ENCODE measurements at places on chromosomes 16 and 17. TPM values are rescaled to one million over a fixed set of nuclear protein-coding genes. Genes with fewer than 3 reads are reported as not detected.

DNA sequence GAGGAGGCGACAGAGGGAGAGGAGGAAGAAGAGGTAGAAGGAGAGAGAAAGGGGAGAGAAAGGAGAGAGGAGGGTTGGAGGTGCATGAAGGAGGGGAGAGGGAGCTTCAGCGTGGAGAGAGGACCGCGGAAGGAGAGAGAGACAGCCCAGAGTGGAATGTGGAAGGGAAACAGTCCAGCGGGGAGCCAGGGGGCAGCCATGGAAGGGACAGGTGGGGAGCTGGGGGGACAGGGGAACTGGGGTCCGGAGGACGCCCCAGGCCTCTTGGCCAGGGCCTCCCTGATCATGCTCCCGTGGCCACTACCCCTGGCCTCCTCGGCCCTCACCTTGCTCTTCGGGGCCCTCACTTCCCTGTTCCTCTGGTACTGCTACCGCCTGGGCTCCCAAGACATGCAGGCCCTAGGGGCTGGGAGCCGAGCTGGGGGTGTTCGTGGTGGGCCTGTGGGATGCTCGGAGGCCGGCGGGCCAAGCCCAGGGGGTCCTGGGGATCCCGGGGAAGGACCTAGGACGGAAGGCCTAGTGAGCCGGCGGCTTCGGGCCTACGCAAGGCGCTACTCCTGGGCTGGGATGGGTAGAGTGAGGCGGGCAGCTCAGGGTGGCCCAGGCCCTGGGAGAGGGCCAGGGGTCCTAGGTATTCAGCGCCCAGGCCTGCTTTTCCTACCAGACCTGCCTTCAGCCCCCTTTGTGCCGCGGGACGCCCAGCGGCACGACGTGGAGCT is 759 bp downstream of the ASPHD1 start:
- DNase-seq: no peak

DNA sequence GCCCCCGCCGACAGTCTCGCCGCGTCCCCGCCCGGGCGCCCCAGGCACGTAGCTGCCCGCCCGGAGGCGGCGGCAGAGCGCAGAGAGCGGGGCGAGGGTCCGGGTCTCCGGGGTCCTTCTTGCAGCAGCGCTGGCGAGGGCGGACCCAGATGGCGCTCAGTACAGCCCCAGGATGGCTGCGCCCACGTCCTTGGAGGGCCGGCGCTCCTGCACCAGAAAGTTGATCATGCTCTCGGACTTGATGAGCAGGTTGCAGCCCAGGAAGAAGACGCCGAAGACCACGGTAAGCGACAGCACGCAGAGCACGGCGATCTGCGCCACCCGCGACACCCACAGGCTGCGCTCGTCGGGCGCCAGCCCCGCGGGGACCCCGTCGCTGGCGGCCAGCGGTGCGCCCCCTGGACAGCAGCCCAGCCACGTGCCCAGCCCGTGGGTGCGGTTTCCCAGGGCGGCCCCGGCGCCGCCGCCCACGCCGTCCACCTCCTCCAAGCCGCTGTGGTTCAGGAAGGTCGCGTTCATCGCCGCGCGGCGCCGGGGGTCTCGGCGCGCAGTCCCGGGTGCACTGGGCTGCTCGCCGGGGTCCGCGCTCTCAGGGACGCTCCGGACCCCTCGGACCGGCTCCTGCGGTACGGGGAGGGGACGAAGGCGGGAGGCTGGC is 435 bp downstream of the RPRML start:
- no peak for DNase-seq

The CRHR1 gene
- 0.39 TPM for total RNA-seq

DNA sequence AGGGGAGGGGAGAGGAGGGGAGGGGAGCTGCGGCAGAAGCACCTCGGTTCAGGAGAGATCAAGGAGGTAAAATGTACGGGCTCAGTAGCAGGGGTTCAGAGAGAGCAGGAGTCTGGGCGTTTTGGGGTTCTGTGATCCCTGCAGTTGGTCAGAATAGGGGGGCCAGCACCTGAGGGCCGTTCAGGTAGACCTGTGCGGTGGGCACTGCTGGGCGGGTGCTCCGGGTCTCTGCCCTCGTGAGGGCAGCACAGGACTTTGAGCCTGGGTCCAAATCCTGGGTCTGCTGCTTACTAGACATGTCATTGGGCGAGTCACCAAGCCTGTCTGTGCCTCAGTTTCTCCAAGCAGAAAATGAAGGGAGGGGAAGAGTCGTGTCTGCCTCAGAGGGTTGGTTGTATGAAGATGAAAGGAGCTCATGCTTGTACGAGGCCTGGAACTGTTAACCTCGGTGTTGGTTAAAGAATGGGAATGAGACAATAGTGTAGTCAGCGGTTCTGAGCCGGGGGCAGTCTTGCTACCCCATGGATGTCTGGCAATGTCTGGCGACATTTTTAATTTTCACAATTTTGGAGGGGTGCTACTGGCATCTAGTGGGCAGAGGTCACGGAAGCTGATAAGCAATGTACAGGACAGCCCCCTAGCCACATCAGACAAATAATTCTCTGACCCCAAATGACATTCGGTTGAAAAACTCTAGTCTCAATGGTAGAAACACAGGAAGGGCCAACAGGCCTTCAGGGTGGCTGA is 35.4 kb downstream of the OR1D5 start:
- no peak for DNase-seq

Data from skin of body (tissue), 3 donors.